ENCODE measurements at places on chromosomes 4 and X. TPM values are rescaled to one million over a fixed set of nuclear protein-coding genes. Genes with fewer than 3 reads are reported as not detected.
A peak's percentile ranks its signal among the peaks of the same experiment; 100 is the strongest.

Gene GPR34
- not detected for total RNA-seq

GRCh38 chr4:16250661-16251365 lies 24.5 kb upstream of the TAPT1 start:
- peak; percentile 61 for DNase-seq

- no peak for DNase-seq
These were observed 32.9 kb downstream of the HTT-AS start for GRCh38 chr4:3041192-3042142.

Gene ABCB7
- total RNA-seq: 6.8 TPM

DNA sequence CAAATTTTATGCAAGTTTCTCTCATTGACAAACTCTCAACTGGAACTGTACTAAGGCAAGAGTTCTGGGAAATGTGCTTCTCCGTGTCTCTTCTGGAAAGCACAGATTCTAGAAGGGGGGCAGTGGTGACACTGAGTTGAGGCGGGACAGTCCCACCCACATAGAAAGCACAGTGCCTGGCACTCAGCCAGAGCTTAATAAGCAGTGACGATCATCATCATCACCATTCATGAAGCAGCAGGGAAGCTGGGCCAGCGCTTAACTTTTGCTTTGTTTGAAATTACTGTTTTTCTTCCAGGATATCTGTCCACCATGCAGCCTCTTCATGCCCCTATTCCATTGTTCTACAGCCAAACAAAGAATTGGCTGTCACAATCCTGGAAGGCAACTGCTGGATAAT lies 60.3 kb downstream of the BEND2 start:
- no peak for DNase-seq

DNA sequence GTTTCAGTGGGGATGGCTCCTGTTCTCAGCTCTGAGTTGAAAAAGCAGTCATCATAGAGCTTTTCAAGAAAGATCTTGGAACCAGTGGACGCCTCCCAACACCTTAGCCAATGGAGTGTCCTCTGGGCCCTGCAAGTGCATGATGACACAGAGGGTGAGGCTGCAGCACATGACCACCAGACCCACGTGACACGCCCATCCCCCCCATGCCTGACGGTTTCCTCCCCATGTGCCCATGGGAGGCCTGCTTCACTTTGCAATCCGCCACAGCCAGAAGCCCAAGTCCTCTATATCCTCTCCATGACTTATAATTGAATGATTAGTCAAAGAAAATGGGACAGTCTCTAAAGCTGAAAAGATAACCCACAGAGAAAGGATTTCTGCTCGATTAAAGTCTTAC lies 187.0 kb downstream of the AFAP1 start:
- peak; percentile 15 for DNase-seq

GRCh38 chrX:105120463-105120862 lies 100.0 kb downstream of the TEX13A start:
- no peak for DNase-seq

GRCh38 chrX:8907688-8908087 lies 106.5 kb upstream of the FAM9A start:
- no peak for DNase-seq

Gene GABRB1
- total RNA-seq: 1.3 TPM

DNA sequence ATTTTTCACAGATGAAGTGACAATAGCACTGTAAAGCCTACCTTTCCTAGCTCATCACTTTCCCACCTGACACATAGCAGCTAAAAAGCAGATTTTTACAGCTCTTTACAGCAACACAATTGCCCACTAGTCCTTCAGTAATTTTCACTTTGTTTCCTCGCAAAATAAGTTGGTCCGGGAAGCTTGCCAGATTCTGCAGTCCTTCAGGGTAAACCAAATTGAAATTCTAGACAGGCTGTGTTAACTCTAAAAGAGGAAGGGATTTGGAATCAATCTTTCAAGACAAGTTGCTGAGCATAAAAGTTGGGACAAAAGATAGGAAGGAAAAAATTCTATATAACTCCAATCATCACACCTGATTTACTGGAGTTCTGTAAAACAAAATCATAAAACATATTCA lies 8.7 kb downstream of the C1QTNF7 start:
- no peak for DNase-seq

DNA sequence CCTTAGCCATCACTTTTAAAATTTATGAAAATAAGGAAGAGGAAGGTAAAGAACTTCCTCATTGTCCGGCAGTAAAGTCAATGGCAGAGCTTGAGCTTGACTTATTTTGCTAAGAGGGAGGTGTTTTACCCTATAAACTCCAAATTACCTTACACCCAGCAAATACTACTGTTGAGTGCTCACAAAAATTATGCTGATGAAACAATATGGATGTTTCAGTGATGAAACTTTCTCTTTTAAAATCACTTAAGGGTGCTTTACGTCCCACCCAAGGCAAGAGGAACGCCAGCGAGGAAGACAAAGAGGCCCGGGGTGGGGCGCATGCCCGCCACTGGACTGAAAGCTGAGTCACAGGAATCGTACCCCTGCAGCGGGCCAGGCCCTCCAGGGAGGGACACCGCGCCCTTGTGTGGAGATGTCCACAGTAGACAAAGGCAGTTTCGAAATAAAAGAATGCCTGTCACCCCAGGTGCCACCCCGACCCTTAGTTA lies 560 bp upstream of the TMSB4X start:
- DNase-seq: no peak

DNA sequence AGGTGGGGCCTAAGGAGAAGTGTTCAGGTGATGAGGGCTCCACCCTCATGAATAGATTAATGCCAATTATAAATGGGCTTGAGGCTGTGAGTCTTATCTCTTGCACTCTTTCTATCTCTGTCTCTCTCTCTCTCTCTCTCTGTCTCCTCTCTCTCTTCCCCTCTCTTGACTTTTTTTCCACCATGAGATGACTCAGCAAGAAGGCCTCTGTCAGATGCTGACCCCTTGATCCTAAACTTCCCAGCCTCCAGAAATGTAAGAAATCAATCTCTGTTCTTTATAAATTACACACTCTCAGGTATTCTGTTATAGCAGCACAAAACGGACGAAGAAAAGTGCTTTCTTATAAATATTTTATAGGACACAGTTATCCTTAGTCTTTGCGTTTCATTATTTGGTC lies 184.9 kb upstream of the PCDH7 start:
- no peak for DNase-seq

Gene CD40LG
- not detected for total RNA-seq

GRCh38 chrX:33336783-33337182 lies 125.4 kb upstream of the DMD start:
- no peak for DNase-seq

Gene KLHL4
- total RNA-seq: 18.2 TPM

Data from Caki2 (cell line).